ENCODE measurements at places on chromosomes 3 and 15.
A peak's percentile ranks its signal among the peaks of the same experiment; 100 is the strongest.

- DNase-seq: no peak
Measured at GRCh38 chr15:96764501-96764900, 434.0 kb downstream of the NR2F2 start.

DNA sequence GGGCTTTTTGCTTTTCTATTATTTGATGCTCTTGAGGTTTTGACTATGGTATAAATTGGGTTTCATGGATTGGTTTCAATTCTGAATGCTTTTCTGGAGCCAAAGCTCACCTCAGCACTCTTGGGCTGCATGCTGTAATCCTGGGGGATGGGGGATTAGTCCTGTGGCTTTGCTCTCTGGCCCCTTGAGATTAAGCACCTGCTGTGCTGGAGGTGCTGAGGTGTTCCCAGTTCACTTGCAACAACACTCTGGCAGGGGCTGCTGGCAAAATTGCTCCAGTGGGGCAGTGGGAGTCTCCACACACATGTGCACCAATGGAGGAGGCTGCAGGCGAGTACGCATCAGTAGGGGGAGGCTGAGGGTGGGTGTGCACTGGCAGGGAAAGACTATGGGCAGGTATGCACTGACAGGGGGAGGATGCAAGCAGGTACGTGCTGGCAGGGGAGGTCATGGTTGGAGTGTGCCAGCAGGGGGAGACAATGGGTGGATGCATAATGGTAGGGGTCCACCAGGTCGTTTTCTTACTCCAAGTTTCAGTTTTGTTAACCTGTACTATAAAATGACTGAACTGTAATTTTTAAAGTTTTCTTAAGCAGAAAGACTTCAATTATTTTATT lies 489.2 kb downstream of the FGF12 start:
- DNase-seq: peak; percentile 4

DNA sequence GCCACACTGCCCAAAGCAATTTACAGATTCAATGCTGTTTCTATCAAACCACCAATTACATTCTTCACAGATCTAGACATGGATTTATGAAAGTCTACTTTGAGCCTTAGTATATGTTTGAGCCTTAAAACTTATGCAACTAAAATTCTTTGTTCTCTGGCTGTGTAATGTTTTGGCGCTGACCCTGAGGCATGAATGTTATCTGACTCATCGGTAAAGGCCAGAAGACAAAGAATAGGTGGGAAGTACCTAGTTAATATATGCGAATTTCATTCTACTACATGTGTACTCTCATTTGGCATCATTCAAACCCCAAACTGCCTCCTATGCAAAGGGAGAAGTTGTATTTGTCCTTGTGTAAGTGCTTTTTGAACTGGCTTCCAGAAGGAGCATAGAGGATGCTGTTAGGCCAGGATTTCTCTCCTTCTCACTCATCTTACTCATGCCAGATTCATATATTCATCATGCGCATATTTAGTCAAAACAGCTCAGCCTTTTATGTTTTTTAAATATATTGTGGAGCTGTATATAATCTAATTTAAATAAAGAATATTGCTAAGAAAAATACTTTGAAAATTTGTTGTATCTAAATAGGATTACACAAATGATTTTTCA lies 204.2 kb downstream of the NFKBIZ start:
- DNase-seq: no peak

GRCh38 chr15:68479406-68479805 lies 47.4 kb upstream of the ITGA11 start:
- DNase-seq: no peak

DNA sequence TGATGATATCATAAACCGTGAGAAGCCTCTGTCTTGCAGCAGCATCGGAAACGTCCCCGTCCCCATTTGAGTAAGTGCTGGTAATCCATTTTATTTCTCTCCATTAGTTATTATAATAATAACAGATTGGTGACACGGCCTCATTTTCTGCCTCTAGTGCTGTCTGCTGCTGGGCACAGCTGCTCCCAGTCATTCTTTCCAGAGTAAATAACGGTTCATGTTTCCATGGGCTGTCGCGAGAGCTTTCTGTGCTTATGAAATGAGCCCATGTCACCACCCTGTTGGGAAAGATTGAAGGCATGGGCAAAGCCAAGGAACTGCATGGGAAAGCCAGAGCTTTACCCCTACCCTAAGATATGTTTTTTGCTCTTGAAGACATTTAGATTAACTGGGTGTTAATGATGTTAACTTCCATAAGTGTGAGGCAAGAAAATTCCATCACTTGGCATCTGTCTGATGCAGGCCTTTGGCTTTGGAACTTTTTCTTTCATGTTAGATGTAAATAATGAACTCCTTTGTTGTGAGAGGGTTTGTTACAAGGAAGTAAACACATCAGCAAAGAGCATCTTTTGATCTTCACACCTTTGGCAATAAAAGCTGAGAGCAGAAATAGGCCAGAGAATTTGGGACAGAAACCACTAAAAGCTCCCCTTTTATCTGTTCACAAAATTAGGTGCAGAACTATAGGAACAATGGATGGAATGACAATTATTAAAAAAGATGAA lies 141.8 kb downstream of the FILIP1L start:
- no peak for DNase-seq

DNA sequence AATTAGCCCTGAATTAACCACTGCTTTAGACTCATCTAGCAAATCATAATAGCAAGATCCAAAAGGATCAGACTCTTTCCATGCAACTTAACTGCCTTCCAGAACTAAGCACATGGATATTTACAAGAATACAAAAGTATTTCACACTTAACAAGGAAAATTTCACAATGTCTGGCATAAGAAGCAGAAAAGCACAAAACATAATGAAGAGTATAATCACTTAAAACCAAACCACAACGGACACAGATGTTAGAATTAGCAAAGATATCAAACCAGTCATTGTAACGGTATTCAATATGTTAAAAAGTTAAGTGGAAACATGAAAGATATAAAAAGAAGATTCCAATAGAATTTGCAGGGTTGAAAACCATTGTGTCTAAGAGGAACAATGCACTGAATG lies 51.5 kb upstream of the COL6A6 start:
- DNase-seq: no peak

DNA sequence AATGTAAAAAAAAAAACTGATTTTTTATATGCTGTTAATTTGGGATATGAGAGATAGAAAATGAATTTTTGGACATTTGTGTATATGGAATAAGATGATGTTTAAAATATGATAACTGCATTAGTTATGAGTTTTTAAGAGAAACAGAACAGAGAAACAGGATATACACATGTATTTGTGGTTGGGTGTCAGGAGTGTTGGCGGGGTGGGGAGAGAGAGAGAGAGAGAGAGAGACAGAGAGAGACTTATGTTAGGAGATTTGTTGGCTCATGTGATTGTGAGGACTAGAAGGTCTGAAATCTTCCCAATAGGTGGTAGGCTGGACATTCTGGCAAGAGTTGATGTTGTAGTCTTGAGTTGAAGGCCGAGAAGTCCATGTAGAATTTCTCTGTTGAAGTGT lies 1121.6 kb upstream of the GBE1 start:
- DNase-seq: peak; percentile 2

DNA sequence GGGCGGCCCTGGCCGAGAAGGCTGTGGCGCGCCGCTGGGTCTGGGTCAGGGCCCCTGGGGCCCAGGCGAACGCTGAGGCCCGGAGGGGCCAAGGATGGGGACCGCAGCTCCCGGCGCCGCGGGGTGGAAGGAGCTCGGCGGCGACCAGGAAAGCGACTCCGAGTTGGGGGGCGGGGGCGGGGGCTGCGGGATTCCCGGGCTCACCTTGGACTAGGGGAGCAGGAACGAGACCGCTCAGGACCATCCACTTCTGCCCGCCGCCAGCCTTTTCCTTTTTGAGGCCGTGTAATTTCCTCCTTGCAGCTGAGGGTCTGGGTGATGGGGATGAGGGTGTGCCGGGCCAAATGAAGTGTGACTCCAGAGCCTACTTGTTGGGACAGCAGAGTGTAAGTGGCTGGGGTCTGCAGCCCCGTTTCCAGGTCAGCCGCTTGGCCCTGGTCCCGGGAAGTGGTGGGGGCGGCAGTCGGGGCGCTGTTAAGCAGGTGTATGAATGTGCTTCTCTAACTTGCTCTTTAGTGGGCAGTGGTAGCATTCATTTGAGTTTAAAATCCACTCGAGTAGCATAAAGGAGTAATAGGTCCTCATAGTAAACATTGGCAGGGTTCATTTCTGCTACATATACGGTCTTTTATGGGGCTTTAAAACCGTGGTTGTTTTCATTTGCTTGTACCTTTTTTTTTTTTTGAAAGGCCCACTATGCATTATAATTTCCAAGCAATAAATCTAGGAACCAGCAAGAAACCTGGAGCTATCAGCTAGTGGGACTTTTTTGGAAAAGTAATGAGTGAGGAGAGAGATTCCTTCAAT lies 717 bp downstream of the PXK start:
- no peak for DNase-seq

- DNase-seq: no peak
Measured at GRCh38 chr3:73552700-73553099, 72.0 kb downstream of the PDZRN3 start.

- no peak for DNase-seq
Measured at GRCh38 chr3:132720228-132720627, 2.0 kb downstream of the NPHP3 start.

DNA sequence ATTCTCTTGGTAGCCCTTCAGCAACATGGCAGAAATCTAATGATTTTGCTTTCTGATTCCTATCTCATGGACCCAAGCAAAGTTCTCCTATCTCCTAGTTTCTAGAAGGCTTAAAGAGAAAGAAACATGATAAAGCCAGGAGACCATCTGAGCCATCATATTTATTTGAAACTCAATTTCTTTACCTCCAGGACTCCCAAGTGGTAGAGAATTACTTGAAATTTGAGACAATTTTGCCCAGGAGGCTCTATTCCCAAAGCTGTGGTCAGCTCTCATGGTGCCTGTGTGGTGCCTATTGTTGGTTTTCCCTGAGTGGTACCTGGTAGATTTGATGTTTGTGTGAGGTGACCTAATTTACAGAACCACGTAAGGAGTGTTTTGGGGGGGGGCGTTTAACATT lies 38.8 kb downstream of the CHP1 start:
- DNase-seq: no peak

DNA sequence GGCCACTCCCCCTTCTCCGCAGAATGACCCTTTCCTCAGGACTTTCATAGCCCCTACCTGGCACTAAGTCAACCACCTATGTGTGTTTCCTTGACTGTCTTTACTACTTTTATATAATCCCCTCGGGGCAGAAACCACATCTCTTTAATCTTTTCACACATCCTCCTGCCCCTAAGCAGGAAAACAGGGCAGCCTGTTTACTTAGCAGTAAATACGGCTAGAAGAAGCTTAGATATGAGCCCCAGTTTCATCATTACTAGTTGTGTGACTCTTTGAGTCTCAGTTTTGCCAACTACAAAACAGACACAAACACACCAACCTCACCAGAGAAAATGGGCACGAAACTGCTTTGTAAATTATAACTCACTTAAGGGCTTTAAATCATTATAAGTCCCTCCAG lies 98.3 kb downstream of the CYP19A1 start:
- peak; percentile 48 for DNase-seq

DNA sequence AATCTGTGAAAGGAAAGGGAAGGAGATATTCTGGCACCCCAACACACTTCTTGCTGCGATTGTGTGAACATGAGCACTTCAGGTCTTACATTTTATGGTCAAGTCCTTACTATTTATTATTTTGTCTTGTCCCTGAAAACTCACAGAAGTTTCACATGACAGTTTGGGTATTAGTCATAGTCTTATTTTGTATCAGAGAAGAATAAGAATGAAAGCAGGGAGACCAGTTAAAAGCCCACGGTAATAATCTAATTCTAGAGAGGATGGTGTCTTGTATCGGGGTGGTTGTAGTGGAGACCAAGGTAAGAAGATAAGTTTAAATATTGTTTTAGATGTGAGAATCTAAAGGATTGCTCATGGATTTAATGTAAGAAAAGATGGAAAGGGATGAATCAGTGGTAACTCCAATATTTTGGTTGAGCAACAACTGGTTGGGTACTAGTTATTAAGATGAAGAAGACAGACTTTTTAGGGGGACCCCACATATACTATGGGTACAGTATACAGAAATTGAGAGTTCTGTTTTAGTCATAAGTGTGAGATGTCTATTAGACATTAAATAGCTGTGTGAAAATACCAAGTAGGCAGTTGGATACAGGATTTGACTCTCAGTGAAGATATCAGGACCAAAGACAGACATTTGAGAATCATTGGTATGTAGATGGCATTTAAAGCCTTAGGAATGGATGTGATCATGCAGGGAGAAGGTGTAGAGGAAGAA lies 227.6 kb downstream of the MFSD1 start:
- DNase-seq: no peak

DNA sequence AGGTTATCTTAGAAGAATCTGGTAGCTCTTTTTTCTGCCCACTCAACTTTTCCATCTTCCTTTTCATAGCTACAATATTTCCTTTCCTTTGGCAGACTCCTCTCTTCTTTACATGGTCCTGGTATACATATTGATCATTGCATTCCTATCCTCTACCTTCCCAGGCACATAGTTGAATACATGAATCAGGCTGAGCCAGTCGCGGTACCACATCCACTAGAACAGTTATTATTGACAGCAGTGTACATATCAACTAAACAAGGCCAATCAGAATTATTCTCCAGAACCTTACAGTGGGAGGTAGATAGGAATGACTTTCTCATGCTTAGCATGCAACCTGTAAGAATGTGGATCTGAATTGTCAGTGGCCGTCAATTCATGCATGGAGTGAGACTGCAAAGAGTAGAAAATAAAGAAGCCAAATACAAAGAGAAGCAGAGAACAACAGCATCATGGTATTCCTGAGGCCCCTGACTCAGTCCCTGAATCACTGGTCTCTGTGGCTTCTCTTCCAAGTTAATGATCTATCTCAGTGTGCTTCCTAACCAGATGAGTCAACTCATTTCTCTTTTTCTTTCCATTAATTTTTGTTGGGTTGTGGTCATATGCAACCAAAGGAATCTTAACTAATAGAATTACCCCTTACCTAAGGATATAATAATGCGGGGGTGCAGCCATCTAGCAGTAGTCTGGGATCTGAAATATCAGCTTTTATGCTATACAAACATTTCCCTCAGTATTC lies 60.9 kb upstream of the DCBLD2 start:
- DNase-seq: no peak

GRCh38 chr15:57335293-57335715 lies 41.0 kb upstream of the CGNL1 start:
- no peak for DNase-seq

GRCh38 chr3:121436641-121437040 lies 109.1 kb downstream of the POLQ start:
- no peak for DNase-seq

GRCh38 chr15:91603384-91604080 lies 250.0 kb upstream of the SLCO3A1 start:
- DNase-seq: no peak

DNA sequence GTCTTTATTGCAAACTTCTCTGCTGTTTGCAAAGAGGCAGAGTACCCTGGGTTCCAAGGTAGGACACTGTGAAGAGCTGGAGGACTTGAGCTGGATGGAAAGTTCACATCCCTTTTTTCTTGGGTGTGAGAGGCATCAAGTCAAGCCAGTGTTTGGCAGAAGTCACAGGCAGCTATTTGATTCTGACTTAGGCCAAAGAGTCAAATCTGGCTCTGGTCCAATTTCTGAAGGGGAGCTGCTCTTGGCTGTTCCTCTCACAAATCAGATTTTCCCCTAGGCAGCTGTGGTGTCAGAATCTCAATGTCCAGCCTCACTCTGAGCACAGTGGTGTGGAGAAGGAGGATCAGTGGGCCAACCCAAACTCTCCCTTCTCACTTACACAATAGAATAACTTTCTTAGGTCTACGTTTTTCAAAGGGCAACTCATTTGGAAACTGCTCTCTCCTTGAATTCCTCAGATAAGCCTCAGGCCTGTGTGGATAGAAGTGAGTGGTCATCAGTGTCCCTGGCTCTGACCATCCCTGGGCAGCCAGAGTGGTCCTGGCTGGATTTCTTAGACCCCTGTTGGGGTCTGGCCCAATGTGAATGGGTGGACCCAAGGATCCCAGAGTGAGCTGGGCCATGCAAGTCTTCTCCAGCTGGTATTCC lies 18.2 kb upstream of the AMOTL2 start:
- no peak for DNase-seq

Measured in Jurkat, Clone E6-1 (cell line).